ENCODE measurements at places on chromosomes 6 and 20.

GRCh38 chr20:37315452-37316110, 26.1 kb downstream of the MANBAL start:
- no peak for DNase-seq

DNA sequence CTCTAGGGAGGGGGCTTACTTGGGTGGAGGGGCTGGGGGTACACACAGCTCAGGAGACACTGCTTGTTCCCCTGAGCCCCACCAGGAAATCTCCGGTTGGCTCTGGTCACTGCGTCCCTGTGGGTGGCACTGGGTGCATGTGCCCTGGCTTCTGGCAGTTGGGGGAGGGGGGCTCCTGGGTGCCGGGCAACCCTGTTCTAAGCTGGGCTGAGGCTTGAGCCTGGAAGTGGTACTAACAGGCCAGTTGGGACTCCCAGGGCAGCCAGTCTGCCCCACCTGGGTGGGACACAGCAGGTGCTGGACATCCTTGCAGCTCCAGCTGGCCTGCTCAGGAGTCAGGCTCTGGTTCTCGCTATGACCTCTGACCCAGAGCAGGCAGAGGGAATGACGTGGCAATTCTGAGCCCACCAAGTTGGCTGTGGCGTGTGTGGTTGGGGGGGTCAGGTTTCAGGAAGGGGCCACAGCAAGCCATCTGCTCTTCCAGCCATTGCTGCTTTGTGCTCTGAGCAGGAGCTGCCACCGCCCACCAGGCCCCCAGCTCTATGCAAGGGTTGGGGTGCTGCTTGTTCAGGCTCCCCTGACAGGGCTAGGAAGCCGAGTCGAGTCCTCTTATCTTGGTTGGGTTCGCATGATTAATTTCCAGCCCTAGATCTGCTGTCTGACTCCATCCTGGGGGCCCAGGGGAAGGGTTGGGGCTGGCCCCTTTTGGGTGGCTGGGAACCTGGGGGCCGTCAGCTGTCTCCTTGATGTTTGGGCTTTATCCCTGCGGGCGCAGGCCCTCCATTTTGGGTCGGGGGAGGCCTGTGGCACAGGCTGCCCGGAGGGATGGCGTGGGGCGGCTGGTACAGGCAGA, 590 bp downstream of the C20orf204 start:
- DNase-seq, result no peak

DNA sequence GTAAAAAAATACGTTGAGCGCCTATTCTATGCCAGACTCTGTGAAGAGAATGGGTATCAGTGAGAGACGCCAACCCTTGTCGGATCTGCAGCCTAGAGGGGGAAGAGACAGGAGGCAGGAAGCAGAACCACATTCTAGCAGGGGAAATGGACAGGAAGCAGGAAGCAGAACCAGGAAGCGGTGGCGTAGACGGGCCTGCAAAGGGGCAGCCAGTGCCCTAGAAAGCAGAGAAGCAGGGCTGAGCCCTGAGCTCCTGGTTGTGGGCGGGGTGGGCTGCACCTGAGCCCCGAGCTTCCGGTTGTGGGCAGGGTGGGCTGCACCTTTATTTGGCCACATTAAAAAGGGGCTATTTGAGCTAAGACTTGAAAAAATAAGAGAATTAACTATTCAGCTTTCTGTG, 71.9 kb downstream of the FAM120B start:
- DNase-seq, result no peak

DNA sequence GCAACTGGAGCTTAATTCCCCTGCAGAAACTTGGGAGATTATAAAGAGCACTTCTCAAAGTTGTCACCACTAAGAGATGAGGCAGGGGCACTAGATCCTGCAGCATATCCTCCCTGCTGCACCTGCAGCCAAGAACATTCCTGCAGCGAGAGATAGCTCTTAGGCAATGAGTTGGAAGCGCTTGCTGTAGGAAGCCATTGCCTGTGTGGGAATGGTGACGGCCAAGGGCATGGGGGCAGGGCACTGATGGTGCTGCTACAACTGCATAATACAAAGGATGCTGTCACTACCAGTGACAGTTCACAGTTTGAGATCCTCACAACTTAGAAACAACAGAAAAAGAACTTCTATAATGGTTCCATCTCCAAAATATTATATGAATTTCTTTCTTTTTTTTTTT, 89.9 kb downstream of the CDS2 start:
- no peak for DNase-seq

DNA sequence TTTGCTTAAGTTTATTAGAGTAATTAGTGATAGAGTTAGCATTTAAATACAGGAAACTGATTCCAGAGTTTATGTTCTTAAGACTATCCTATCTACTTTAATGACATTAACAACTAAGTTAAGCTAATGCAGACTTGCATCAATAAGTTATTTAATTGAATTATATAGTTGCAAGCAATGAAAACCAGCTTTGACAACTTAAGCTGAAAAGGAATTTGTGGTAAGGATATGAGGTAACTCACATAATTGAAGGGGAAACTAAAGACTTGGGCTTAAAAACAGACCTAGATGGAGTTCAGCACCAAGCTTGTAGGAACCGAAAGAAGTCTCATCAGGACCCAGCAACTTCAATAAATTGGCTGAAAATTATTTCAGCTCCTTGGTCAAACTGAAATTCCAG, 222.3 kb downstream of the IBTK start:
- DNase-seq, result no peak

DNA sequence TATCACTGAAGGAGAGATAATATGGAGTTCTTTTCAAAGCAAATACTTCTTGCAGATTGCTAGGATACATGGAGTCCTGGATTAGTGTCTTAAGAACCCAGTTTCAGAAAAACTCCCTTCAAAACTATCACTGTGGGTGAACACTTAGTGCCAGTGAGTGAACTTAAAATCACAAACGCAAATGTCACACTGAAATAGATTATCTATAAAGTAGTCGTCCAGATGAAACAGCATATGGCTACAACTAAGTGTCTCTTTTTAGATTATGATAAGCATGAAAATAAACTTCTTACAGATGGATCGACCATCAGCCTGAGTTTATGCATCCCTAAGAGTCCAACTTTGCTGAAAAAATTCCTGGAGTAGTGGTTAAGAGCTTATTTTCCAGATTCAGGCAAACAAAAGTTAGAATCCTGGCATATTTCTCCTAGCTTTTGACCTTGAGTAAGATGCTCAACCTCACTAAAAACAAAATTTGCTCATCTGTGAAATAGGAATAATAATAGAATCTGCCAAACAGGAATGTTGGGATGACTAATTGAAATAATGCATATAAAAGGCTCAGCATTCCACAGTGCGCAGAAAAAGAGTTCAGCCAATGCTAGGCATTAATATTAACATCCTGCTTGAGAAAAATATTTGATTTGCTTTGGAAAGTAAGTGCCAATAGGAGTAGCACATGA, 70.4 kb downstream of the DOK5 start:
- peak; percentile 9 for DNase-seq

DNA sequence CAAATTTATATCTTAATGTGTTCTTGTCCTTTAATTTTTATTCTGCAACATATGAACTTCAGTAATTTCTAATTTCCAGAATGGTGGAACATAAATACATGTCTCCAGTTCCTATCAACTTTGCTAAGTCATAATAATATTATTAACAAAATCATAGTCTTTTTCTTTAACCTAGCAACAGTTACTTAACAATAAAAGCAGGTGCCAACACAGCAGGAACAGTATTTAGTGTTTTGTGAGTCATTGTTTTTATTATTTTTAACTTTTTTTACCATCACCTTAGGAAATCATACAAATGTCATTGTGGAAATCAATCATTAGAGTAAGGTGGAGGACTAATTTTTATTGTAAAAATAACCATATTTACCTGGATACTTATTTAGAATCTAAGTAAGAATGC, 133.5 kb downstream of the PLCB1 start:
- no peak for DNase-seq

- DNase-seq, result no peak
These were observed 295.5 kb upstream of the JARID2 start for GRCh38 chr6:14950103-14950969.

GRCh38 chr20:63234693-63235398, 859 bp upstream of the BIRC7 start:
- peak; percentile 63 for DNase-seq

- DNase-seq, result no peak
These were observed 22.9 kb downstream of the DEK start for GRCh38 chr6:18241208-18242038.

DNA sequence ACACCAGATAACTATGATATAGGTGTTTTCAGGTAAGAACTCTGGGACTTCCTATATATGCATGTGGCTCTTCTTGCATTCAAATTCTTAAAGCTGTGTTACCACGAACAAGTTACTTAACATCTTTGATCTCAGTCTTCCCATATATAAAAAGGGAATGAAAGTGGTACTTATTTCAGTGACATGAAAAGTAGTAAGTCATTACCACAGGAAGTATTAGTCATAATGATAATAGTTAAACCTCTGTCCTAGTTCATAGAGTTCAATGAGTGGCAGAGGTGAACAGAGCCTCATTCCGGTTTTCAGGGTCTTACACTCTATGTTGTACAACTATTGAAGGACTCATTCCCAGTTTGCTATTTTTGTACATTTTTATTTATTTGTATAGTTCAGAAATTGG, 237.0 kb downstream of the NKAIN2 start:
- DNase-seq, result no peak

DNA sequence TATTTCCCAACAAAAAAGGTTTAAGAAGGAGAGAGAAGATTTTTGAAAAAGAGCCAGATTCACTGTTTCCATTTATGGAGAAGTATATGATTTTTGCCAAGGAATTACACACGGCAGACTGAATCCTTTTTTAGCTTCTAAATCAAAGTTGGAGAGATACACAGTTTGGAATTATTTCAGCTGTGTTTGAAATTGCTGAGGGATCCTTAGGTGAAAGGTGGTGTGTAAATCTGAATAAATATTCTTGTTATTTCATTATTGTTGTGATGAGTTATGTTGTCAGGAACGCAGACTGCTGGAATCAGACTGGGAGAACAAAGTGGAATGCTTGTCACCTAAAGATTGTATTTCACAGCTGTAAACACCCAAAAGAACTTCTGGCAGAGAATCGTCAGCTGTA, 168.5 kb upstream of the AKIRIN2 start:
- peak; percentile 6 for DNase-seq

GRCh38 chr6:111804627-111805235, 68.5 kb downstream of the FYN start:
- peak; percentile 88 for DNase-seq

DNA sequence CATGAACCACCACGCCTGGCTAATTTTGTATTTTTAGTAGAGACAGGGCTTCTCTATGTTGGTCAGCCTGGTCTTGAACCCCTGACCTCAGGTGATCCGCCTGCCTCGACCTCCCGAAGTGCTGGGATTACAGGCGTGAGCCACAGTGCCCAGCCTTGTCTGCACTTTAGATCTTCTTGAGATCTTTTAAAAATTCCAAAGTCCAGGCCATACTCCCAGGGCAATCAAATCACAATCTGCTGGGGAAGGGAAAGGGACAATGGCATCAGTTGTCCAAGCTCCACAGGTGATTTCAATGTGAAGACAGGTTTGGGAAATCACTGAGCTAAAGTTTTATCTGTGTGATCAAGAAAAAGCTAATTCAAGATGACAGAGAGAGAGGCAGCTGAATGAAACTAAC, 16.9 kb downstream of the NCOA6 start:
- DNase-seq, result no peak

- no peak for DNase-seq
These were observed at the start of gene TTBK1 for GRCh38 chr6:43242908-43243663. Gene TTBK1 (plus strand): TSS chr6:43243481. CDS start chr6:43246661, 3,180 bp downstream.

GRCh38 chr6:39328066-39328465, 5.6 kb upstream of the KCNK16 start:
- no peak for DNase-seq

DNA sequence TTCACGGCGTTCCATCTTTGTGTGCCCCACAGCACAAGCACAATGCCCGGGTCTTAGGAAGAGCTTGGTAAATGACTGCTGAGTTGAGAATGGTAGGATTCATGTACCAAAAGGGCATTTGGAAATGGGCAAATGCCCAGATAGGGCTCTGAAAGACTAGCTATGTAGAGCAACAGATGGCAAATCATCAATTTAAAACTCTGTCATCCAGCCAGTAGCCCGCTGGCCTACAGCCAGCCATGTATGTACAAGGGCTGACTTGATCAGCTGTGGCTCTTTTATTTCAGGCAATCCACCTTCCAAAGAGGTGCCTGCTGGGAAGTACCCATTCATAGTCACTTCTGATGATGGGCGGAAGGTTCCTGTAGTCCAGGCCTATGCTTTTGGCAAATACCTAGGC, 35.1 kb downstream of the NT5E start:
- DNase-seq, result no peak

DNA sequence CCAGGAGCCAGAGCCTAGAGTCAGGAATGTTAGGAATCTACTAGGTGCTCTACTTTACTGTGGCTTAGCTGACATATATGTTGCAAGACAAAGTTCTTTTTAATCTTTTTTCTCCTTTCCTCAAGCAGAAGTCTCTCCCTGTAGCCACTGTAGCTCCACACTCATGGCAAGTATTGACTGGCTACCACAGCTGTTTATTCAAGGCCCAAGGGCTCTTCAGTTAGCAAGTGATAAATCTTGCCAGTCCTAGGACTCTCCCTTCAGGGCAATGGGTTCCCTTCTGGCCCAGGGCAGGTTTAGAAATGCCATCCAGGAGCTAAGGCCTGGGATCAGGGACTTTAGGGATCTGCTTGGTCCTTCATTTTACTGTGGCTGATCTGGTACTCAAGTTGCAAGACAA, 82.0 kb upstream of the TNFRSF21 start:
- no peak for DNase-seq

DNA sequence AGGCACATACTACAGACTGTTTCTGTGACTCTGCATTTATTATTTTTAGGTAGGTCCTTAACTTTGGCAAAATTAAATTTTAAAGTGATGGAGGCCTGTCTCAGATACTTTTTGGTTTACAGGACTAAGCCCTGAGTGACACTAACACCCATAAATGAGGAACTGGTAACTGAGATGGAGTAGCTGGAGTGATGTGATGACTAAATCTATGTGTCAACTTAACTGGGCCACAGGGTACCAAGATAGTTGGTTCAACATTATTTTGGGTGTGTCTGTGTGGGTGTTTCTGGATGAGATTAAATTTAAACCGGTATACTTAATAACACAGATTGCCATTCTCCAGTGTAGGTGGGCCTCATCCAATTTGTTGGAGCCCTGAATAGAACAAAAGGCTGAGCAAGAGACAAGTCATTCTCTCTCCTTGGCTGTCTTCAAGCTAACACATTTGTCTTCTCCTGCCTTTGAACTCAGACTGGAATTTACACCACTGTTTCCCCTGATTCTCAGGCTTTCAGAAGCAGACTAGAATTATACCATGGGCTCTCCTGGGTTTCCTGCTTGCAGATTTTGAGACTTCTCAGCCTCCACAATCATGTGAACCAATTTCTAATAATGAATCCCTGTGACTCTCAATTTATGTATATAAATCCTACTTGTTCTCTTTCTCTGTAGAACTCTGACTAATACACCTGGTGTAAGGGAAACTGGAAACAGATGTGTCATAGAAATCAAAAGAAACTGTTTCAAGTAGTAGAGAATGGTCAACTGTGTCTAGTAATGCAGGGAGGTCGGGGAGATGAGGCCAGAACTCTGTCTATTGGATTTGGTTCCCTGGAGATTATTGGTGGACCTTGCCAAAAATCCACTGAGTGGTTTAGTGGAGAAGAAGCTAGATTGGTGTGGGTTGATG, 579.2 kb downstream of the EPM2A start:
- no peak for DNase-seq

GRCh38 chr6:35478259-35478658, 10.1 kb downstream of the RPL10A start:
- no peak for DNase-seq

- no peak for DNase-seq
These were observed 925 bp downstream of the FHL5 start for GRCh38 chr6:96563853-96564252.

- DNase-seq, result peak; percentile 24
These were observed 10.4 kb downstream of the IGF2R start for GRCh38 chr6:159979136-159979874.
